ENCODE measurements at places on chromosomes 2 and 18.

DNA sequence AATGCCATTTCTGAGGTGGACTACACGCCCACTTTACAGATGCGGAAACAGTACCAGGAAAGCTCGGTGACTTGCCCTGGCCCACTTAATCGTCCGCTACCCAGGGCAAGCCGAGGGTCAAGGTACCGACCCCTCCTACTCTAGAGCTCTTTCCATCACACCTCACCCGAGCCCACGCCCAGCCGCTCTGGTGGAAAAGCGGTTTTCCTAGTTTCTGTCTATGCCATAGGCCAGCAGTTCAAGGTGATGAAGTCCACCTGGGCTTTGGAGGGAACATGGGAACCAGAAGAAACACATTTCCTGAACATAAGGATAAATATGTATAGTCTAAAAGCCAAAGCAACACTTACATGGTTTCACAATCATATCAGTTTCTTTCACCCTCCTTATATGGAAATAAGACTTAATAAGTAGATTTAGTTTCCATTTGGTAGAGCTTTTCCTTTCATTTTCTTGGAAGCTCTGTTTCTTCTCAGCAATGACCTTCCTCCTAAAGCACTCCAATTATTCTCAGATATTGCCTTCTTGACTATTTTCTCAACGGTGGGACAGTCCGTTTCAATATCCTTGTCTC lies 567 bp downstream of the VWA3B start:
- DNase-seq = no peak

DNA sequence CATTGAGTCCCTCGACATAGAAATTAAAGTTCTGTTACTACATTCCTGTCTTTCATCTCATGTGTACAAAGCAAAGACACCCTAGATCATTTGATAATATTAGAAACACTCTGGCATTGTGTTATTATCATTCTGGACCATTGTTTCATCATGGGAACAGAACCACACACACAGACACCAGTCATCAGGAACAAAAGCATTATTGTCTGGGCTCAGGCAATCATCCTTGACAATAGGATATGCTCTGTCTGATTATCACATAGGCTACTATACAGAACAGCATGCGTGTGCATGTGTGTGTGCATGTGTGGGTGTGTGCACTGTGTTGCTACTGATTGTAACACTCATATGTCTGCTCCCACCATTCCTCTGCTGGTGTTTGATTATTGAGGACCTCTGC lies 242.5 kb downstream of the SH3BP4 start:
- DNase-seq = no peak

- no peak for DNase-seq
Measured at GRCh38 chr2:67652679-67653078, 255.5 kb downstream of the ETAA1 start.

GRCh38 chr2:205089958-205090357 lies 544.7 kb downstream of the PARD3B start:
- no peak for DNase-seq

DNA sequence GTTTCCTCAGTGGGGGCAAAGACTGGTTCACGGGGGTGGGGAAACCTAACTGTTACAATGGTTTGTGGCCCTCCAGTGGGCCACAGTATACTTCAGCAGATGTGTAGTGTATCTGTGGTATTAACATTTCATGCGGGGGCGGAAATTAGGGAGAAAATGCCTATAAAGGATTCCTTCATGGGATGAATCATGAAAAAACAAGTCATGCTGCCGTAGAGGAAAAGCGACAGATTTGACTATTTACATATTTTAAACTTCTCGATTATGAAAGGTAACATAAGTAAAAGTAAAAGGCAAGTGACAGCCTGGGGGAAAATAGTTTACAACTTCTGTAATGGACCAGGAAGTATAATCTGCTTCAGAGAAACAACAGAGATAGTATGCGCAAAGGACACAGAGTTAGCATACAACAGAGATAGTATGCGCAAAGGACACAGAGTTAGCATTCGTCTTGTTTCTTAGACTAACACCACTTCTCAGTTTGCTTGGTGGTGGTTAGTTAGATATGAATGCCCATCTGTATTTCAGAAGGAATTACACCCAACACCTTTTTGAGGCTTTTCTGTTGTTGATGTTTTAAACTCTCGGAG lies 41.1 kb downstream of the MRPS9 start:
- DNase-seq = no peak

DNA sequence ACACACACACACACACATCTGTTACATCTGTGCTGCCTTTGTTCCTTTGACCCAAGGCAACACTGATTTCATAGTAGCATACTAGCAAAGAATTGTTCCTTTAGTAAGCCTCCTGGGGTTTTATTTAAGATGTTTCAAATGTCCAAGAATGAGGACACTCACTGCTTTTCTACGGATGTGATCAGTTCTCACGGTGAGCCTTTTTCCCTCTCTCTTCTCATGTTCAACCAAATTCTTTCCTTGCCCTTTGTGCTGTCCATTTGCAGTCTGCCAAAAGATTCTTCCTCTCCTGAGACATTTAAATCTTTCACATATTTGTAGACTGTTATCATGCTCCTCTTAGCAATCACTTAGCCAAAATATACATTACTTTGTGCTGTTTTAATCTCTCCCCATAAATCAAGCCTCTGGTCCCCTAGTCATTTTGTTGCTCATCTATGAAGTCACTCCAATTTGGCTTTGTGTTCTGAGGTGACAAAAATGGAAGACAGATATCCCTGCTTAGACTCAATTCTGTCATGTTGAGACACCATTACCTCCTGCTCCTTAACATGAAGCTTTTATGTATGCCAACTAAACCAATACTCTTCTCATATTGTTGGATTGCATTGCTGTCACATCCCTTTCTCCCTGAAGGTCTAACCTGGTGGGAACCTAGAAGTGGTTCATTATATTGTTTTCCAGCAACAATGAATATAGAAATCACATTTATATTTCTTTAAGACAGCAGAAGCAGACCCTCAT lies 1605.3 kb upstream of the ACVR2A start:
- no peak for DNase-seq

- DNase-seq = no peak
Measured at GRCh38 chr2:190562121-190562520, 27.6 kb upstream of the NEMP2 start.

DNA sequence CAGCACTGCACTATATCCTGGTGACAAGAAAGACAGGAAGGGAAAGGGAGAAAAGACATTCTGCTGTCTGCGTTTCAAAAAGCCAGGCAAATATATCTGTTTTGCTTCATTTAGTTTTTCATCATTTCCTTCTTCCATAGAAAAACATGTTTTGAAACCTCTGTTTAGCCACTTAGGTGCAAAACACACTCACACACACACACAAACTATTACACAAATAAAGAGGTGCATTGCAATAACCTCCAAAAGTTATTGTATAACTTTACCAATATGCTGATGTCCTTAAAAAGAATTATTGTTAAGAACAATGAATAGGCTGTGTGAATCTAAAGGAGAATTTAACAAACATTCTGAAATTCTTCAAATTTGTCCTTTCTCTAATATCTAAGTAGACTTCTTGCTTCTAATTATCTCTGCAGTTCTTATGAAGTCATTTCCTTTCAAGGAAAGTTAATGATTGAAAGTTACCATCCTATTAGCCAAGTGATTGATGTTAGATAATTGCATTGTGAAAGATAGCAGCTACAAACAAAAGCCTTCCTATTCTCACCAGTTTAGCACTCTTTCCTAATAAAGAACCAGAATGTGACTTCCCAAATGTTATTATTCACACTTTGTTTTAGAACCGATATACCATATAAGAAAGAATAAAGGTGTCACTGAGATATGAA lies 516.7 kb downstream of the KCNJ3 start:
- DNase-seq = no peak

DNA sequence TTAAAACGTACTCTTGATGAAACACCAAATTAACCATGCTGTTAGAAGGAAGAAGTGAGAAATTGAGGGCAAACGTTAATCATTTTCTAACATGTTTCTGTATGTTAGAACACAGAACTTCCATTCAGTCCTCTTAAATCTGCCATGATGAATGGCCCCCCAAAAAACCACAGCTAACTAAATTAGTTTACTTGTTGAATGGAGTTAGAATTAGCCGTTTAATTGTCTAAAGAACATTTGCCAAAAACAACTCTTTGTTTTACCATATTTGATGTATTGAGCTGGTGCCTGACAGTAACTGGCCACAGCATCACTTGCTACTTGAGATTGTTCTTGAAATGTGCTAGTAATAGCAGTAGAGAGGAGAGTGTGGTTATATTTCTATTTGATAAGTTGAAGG lies 12.7 kb downstream of the CCNYL1 start:
- no peak for DNase-seq

DNA sequence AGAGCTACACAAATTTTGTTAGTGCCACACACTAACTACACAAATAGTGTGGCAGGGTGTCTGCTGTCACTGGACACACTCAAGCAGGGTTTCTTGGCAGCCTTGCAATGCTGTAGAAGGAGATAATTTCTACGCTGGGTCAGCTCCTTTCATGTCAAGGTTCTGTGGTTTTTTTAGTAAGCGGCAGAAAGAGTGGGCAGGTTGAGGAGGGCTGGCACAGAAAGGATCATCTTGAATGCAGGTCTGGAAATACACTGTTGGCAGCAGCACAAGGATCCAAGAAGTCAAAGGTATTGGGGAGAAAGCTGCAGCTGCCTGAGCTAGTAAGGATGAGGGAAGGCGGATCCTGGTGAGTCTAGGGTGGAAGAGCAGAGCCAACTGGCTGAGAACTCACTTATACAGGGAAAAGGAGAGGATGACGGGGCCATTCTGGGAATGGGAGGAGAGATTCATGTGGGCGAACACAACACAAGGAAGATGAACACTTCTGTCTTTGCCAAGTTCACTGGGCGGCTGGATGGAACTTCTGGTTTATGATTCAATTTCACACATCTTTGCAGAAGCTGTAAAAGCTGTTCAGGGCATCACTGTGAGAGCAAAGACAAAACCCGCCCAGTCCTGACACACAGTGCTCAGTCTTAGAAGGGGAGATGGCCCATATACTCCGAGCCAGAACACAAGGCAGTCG lies 16.9 kb upstream of the CYRIA start:
- DNase-seq = no peak

DNA sequence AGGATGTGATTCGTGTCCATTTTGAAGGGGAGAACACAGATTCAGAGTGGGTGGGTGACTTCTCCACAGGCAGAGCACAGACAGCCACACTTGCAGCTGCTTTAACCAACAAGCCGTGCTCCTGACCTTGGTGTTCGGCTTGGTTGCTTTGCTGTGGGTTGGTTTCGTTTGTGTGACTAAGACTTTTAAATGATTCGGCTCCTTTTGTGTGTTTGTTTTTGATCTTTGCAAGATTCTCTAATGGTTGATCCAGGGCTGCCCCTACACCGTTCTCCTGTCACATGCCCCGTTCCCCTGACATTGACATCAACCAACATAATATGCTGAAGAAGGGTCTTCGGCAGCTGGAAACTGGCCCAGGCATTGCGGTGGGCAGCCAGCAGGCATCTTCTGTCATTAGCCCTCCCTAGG lies 95.9 kb upstream of the MBOAT2 start:
- no peak for DNase-seq

DNA sequence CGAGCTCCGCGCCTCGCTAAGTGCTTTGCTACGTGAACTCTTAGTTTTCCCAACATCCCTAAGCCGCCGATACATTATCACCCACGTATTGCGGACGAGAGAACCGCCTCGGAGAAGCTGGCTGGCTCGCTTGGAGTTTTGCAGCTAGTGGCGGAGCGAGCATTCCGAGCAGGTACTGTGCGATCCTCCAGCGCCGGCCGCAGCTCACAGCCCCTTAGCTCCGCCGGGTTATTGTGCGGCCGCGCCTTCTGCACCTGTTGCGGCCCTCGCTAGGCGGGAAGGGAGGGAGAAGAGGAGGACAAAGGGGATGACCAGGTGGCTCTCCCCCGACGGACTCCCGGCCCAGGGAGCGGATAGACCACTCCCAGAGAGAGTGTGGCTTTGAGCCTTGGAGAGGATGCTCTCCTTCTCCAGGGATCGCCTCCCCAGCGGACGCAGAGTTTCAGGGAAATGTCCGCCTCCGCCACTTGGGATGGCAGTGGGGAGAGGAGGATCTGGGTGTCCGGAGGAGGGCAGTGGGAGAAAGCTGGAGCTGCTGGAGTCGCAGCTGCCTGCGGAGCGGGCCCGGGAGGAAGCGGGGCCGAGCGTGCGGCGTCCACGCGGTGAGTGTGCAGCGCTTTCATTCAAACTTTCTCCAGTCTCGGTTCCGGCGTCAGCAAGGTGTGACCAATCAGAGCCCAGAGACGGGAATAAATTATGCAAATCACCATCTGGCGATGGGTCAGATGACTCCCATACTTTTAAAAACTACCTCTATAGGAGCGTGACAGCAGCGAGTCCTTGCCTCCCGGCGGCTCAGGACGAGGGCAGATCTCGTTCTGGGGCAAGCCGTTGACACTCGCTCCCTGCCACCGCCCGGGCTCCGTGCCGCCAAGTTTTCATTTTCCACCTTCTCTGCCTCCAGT lies at the start of gene LIPG:
TSS of gene LIPG (plus strand) at position 769 of the 905 bp plus-strand sequence. CDS start 252 bp downstream, outside the sequence.
- no peak for DNase-seq

DNA sequence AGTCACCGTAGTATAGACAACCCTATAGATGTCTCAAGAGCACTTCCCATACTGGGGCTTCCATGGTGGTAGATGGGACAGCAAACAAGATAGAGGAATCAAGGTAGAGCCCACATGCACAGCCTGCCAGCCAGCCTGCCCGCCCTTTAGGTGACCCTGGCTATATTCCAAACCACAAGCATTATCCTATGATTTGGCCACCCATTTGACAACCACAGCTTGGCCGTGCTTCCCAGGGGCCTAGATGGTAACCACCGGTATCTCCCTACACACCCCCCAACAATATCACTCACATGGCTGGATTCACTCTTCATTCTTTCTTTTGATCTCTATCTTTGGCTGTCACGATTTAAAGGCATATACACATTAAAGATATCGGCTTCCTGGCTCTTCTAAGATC lies 85.3 kb downstream of the CDK15 start:
- DNase-seq = no peak

DNA sequence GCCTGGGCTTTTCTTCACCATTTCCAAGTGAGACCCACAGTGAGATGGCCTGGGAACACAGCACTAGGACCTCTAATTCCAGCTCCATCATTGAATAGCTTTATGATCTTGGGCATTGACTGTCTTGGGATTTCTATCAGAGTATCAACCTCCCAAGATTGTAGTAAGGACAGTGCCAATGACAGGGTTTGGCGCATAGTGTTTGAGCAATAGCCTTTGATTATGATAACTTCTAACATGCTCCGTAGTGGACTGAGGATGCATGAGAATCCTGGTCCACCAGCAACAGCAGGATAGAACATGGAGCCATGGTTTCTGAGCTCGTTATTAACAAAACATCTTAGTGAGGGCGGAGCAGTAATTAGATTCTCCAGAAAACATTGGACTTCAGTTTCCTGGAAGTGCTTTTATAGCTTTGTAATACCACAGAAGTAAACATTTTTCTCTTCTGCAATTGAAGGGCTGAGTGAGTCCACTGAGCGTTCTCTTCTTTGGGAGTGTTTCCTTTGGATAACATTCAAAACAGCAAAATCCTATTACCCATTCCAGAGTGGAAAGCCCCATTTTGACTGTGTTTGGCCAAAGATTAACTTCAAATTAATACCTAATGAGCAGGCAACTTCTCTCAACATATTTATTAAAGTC lies 63.7 kb downstream of the IL1R2 start:
- DNase-seq = no peak

GRCh38 chr18:76426737-76427305 lies 68.2 kb downstream of the ZNF516 start:
- no peak for DNase-seq

- DNase-seq = no peak
Measured at GRCh38 chr2:19369341-19369955, 11.0 kb upstream of the OSR1 start.

GRCh38 chr2:235418918-235419317 lies 74.9 kb upstream of the AGAP1 start:
- no peak for DNase-seq

GRCh38 chr2:76556018-76556417 lies 845.3 kb upstream of the GCFC2 start:
- no peak for DNase-seq

Measured in stimulated activated CD8-positive, alpha-beta memory T cell treated with anti-CD3 and anti-CD28 coated beads, Interleukin-4, amount 100 ng/mL, for 1 hour (primary cell).